ENCODE measurements at places on chromosomes 11 and 22.
A peak's percentile ranks its signal among the peaks of the same experiment; 100 is the strongest.

GRCh38 chr11:71148716-71149115 is 103.7 kb downstream of the SHANK2 start:
- DNase-seq, result no peak

DNA sequence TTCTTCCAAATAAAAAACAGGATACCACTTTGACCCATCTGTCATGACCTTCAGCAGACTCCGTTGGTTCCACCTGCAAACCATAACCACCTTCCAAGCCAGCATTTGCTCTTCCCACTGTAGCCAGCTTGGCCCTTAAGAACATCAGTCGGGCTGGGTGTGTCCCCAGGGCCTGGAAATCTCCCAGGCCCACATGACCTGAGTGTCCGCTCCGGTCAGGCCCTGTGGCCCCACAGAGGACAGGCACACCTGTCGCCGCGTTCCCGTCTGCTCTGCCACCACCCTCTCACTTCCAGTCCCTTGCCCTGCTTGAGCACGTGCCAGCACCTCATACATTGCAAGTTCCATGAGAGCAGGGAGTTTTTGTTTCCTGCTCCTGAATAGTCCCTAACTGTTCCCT is 65.7 kb upstream of the PITPNB start:
- no peak for DNase-seq

DNA sequence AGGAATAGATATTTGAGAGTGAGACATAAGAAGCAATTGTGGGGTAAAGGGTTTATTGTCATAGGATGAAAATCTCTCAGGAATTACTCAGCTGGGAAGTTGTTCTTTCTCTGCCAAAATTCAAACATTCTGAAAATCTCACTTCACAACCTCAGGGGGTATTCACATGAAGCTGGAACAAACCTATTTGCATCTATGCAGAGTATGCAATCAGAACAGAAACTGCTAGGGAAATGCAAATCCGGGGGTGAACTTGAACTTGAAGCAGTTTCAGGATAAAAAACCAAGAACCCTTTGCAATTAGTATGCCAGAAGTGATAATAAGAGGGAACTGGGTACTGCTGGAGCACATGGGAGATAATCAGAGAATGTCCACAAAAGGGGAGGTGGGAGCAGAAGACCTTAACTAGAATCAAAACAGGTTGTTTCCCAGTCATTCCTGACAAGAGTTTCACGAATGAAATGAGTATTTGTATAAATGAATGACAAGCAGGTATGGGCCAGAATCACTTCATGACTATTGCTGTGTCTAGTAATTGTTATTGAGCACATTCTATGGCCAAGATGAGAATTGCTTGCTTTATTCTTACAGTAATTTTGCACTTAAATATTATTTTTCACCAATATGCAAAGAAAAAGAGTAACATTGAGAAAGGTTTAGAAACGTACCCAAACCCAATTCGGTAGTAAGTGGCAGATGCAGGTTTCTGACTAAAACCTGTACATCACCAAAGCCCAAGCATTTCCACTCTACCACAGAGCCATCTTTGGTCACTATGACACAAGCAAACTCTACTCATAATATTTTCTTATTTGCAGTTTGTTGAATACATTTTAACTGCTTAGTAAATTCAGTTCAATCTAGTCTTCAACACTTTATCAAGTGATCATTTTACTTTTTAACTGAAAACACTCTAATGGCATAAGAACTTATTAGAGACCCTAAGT is 61.8 kb upstream of the UBASH3B start:
- DNase-seq, result no peak

DNA sequence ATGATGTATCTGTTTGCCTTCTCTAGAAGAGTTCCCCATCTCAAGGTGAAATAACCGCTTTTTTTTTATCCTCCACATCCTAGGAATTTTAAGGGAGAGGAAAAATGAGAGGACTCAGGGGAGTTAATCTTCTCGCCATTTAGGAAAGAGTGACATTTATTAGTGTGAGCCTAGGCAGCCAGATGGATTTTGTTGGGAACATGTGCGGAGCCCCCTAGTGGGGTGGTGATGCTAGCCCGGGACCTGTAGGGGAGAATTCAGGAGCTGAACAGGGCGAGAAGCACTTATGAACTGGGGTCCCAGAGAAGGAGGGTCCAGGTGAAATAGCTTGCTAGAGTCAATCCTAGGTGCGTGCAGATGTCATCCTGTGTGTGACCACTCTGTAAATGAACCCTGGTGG is 10.7 kb downstream of the IL17RA start:
- DNase-seq, result no peak

GRCh38 chr11:114251815-114252337 is 44.3 kb upstream of the NNMT start:
- no peak for DNase-seq

DNA sequence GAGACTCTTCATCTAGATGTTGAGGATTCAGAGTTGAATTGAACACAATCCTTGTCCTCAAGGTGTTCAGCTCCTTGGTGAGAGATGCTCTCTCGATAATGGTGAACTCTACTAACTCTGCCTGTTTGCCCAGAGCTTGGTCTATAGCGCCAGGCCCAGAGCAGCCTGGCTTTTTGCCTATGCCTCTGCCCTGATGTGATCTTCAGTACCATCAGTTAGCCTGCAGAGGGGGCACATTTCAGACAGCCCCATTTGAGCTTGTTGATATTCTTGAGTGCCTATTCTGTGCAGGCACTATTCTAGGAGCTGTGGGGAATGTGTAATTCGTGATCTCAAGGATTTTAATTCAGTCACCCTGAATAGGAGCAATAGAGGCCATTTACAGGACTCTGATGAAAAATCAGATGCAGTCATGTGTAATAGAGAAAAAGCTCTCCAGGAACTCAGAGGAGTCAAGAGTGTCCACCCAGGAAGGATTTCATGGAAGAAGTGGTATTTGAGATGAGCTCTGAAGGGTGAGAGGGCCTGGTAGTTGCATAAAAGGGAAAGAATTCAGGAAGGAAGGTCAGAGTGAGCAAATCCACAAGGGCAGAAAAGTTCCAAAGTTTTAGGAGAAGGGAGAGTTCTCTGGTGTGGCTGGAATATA is 19.3 kb downstream of the GTPBP1 start:
- DNase-seq, result no peak

- no peak for DNase-seq
Observed at GRCh38 chr11:70756756-70757155, 358.4 kb downstream of the CTTN start.

DNA sequence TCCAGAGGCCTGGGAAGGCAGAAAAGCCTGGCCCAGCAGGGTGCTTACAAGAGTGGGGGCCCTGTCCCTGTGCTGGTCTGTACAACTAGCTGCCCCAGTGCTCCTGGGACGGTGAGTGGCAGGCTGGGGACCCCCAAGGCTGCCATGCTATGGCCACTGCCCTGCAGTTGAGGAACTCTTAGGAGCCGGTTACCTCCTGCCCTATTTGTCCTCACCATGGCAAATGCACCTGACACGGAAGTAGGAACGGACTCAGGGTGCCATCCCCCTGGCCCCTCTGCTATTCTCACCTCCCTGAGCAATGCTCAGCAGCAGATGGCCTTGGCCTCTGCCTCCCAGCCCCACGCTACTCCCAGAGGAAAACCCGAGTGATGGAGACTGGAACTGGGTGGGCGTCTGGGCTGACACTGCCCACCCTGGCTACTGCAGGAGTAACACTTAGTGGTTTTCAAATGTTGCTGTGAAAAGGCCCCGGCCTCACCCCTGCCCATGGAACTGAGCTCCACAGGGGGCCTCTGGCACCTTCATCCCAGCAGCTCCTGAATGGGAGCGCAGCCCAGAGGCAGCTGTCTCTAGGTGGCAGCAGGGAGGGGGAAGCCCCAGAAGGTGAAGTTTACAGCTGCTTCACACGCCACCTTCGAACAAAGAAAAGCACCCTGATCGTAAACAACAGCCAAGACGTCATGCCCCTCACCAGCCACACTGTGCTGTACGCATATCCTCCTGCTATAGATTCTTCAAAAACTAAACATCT is 105.3 kb downstream of the CTTN start:
- DNase-seq, result no peak

DNA sequence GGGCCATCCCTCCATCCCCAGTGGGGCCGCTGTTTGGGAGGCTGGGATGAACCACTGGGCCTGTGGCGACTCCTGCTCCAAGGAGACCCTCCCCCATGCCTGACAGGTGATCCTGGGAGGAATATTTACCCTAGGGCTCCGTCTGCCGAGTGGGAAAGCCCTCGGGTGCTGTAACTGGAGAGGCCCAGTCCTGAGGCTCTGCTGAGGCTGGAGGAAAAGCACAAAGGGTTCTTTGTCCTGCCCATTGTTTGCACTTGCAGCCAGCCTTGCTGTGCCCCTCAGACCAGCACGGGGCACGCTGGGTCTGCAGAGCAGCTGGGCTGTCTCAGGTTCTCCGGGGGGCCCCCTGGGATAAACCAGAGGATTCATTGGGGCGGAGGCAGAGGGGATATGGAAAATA is 321.1 kb downstream of the MN1 start:
- no peak for DNase-seq

DNA sequence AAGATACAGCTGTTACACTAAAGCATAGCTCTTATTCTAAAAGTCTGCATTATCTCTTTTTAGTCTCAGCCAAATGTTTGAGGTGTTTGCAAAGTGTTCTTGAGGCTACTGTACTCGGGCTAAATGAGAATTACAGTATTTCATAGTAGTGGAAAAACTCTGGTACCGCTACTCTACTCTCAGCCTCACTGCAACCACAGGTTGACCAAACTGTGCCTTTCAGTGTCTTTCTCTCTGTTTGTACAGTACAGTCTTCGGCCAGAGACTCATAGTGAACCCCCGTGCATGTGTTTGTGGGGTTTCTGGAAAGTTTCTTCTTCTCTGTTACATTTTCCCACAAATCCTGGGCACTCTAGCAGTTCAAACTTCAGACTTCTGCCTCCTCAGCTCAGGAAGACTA is 7.4 kb upstream of the LUZP2 start:
- DNase-seq, result no peak

GRCh38 chr11:77087723-77088225 is 14.9 kb upstream of the OMP start:
- no peak for DNase-seq

GRCh38 chr22:20102203-20102780 is 13.6 kb upstream of the RANBP1 start:
- no peak for DNase-seq

- no peak for DNase-seq
Observed at GRCh38 chr22:42773167-42773566, 52.5 kb upstream of the A4GALT start.

GRCh38 chr22:42907404-42908373 is 50.6 kb upstream of the ARFGAP3 start:
- DNase-seq, result no peak

- no peak for DNase-seq
Observed at GRCh38 chr22:42440728-42441127, 8.5 kb upstream of the NFAM1 start.

- DNase-seq, result no peak
Observed at GRCh38 chr11:1350086-1350725, 39.5 kb upstream of the BRSK2 start.

GRCh38 chr11:131408025-131408640 is 37.7 kb downstream of the NTM start:
- no peak for DNase-seq

- no peak for DNase-seq
Observed at GRCh38 chr11:95337972-95338429, 107.0 kb upstream of the SESN3 start.

DNA sequence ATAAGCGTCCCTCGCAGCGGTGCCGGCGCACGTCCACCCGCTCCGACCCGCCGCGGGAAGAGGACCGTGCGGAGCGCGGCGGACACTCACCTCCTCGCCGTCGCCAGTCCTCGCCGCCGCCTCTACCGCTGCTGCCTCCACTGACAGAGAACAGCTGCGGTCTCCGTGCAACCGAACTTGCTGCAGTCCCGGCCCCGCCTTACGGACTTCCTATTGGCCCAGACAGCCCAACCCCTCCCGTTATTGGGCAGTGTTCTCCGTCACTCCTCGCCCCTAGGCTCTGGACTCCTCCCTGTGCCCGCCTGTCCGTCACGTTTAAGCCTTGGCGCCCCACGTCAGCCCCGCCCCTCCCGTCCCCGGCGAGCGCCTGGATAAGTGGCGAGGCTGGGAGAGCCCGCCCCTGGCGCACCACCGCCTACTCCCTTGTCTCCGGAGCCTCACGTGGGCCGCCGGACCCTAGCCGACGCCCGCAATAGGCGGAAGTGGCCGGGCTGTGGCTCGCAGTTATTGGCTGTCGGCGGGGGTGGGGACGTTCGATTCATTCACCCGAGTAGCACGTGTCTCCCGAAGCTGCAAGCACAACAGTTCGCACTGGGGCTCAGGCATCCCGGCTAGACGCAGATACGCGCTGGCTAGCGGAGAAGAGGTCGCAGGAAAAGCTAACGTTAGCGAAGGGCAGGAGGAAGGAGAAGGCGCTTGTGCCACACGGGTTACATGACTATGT is at the start of gene PC:
Gene PC (minus strand): TSS at position 152 of the 724 bp plus-strand sequence. CDS start 86,224 bp downstream, outside the sequence.
- peak; percentile 95 for DNase-seq

DNA sequence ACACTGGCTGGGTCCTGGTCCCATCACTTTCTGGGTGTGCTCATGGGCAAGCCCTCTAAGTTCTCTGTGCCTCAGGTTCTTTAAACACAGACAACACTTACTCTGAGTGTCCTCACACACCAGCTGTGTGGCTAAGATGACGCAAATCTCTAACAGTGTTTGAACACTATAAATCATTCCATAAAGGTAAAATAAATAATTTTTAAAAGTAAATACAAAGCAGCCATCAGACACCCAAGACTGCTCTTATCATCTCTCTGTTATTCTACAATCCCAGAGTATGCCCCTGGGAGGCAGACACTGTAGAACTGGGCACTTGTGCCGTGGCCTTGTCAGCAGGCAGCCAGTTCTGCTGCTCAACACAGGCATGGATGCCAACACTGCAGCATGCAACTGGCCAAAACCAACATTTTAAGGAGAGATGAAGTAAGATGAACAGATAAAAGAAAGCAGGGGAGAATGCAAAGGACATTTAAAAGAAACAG is 56.8 kb downstream of the RPL27A start:
- no peak for DNase-seq

GRCh38 chr22:50303848-50304527 is 3.5 kb downstream of the PLXNB2 start:
- DNase-seq, result no peak

- DNase-seq, result peak; percentile 90
Observed at GRCh38 chr22:37566903-37567798, 6.9 kb downstream of the CDC42EP1 start.

DNA sequence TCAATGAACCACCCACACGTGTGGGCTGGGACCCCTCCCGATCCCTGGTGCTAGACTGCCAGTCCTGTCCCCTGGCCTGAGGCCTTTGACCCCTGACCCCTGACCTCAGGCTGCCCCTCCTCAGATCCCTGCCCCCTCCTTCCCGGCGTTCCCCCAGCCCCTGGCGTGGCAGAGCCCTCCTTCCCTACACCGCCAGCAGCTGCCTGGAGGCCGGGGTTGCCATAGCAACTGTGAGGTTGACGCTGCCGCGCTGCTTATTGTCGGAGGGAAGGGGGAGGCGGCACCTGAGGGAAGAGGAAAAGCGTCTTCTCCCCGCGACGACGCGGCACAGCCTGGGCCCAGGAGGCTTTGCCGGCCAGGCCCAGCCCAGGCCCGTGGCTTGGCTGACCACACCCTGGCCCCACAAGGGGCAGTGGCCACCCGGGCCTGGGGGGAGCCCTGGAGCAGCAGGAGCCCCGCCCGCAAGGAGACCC is 32.6 kb downstream of the SHANK3 start:
- no peak for DNase-seq

Measured in stimulated activated CD4-positive, alpha-beta T cell treated with anti-CD3 and anti-CD28 coated beads, Interleukin-12 subunit alpha, Interleukin-12 subunit beta, amount 100 ng/mL, for 4 hours (primary cell).